ENCODE measurements at places on chromosomes 5 and 9. TPM values are rescaled to one million over a fixed set of nuclear protein-coding genes. Genes with fewer than 3 reads are reported as not detected.

The SLC45A2 gene
- not detected for total RNA-seq

The CYSRT1 gene
- total RNA-seq: not detected

The CDX1 gene
- total RNA-seq: not detected

The ENTREP1 gene
- total RNA-seq: 7.5 TPM

The SPACA9 gene
- total RNA-seq: 3.0 TPM

The CDKN2B gene
- total RNA-seq: 95.4 TPM

The PIK3R1 gene
- 132 TPM for total RNA-seq

The COL5A1 gene
- total RNA-seq: 14.0 TPM

The FOXD4L4 gene
- total RNA-seq: 0.44 TPM

The HAND1 gene
- total RNA-seq: not detected

The SV2C gene
- not detected for total RNA-seq

The CCNJL gene
- total RNA-seq: 0.16 TPM

The FOXD4 gene
- not detected for total RNA-seq

The IL13 gene
- not detected for total RNA-seq

The NSUN2 gene
- total RNA-seq: 43.0 TPM

The CCL28 gene
- total RNA-seq: 2.3 TPM

The FASTKD3 gene
- total RNA-seq: 11.7 TPM

The ZBED3 gene
- total RNA-seq: 17.1 TPM

The MRPL36 gene
- total RNA-seq: 56.1 TPM

The PTPN3 gene
- total RNA-seq: 4.6 TPM

The LVRN gene
- total RNA-seq: 37.2 TPM

The LRRC19 gene
- total RNA-seq: not detected

The ADRA1B gene
- 2.4 TPM for total RNA-seq

The CAMK4 gene
- 0.68 TPM for total RNA-seq

The TMEM171 gene
- not detected for total RNA-seq

The LHX3 gene
- not detected for total RNA-seq

The SLC6A18 gene
- not detected for total RNA-seq

The SPAAR gene
- total RNA-seq: 9.7 TPM

The PCDHA11 gene
- 0.22 TPM for total RNA-seq

The ZNF366 gene
- 3.2 TPM for total RNA-seq

The PDE8B gene
- total RNA-seq: 74.8 TPM

The RMI1 gene
- 1.8 TPM for total RNA-seq

The ANKRD18B gene
- not detected for total RNA-seq

The PCDHA7 gene
- total RNA-seq: 0.17 TPM

The AP3B1 gene
- total RNA-seq: 45.8 TPM

The ORM2 gene
- not detected for total RNA-seq

Measured in subcutaneous adipose tissue (tissue), 4 donors.